ENCODE measurements at places on chromosomes 6 and 20. TPM values are rescaled to one million over a fixed set of nuclear protein-coding genes. Genes with fewer than 3 reads are reported as not detected.

The ERGIC3 gene
- total RNA-seq: 455 TPM

The RBPJL gene
- not detected for total RNA-seq

The SIRPB2 gene
- not detected for total RNA-seq

GRCh38 chr6:53280207-53280606 is 68.5 kb downstream of the ELOVL5 start:
- H3K36me3 ChIP-seq: no peaks in the 10 kb centered on the region
- no peaks in the 10 kb centered on the region for H3K4me1 ChIP-seq
- H3K27ac ChIP-seq: no peak overlapping the region
- H3K4me3 ChIP-seq: no peak overlapping the region

- H3K27ac ChIP-seq: no peak overlapping the region
- H3K4me3 ChIP-seq: no peak overlapping the region
- DNase-seq: no peak
- H3K4me1 ChIP-seq: peaks cover 3% of the 10 kb centered on the region
- peaks cover 2% of the 10 kb centered on the region for H3K36me3 ChIP-seq
Measured at GRCh38 chr6:56660381-56660730, 17.7 kb upstream of the DST start.

- no peak overlapping the region for H3K27ac ChIP-seq
- no peak for DNase-seq
- no peaks in the 10 kb centered on the region for H3K27me3 ChIP-seq
- no peaks in the 10 kb centered on the region for H3K4me1 ChIP-seq
Measured at GRCh38 chr20:48407710-48408109, 420.1 kb downstream of the PREX1 start.

DNA sequence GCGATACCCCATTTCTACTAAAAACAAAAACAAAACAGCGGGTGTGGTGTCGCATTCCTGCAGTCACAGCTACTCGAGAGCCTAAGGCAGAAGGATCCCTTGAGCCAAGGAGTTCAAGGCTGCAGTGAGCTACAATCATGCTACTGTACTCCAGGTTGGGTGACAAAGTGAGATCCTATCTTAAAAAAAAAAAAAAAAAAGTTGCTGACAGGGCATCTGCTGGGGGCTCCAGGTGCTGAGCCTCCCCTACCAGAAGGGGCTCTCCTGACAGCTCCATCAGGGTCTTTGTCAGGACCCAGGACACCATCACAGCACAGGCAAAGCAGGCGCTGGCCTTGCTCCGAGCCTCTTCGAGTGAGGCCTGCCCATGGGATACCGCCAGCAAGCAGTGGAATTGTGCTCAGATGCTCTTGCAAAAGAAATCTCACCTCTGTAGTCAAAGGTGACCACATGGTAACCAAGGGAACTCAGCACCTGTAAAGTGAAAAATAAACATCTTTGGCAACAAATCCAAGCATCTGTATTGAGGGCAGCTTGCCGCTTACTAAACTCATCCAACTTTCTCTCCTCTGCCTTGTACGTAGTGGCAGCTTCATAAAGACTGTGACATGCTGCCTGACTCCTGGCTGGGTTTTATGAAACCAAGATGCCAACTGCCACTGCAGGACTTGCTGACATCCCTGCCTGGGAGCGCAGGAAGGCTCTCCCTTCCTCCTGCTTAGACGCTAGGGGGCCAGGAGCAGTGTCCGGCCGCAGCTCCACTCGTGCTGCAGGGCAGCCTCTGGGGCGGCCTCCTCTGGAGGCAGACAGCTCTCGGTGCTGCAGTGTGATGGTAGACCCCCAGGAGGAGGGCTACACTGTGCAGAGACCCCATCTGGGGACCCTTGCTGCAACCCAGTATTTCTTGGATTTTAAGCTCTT is 66.9 kb downstream of the PYGB start:
- H3K4me1 ChIP-seq: peaks cover 25% of the 10 kb centered on the region
- no peak overlapping the region for H3K4me3 ChIP-seq
- H3K36me3 ChIP-seq: no peaks in the 10 kb centered on the region
- no peaks in the 10 kb centered on the region for H3K27me3 ChIP-seq
- no peak for DNase-seq
- H3K27ac ChIP-seq: no peak overlapping the region

GRCh38 chr20:11881449-11881848 is 36.2 kb upstream of the BTBD3 start:
- no peaks in the 10 kb centered on the region for H3K36me3 ChIP-seq
- H3K4me1 ChIP-seq: no peaks in the 10 kb centered on the region
- no peaks in the 10 kb centered on the region for H3K27me3 ChIP-seq
- no peak overlapping the region for H3K4me3 ChIP-seq
- DNase-seq: no peak
